GF-D8 (cell line): ENCODE measurements at places on chromosomes 4 and X.

DNA sequence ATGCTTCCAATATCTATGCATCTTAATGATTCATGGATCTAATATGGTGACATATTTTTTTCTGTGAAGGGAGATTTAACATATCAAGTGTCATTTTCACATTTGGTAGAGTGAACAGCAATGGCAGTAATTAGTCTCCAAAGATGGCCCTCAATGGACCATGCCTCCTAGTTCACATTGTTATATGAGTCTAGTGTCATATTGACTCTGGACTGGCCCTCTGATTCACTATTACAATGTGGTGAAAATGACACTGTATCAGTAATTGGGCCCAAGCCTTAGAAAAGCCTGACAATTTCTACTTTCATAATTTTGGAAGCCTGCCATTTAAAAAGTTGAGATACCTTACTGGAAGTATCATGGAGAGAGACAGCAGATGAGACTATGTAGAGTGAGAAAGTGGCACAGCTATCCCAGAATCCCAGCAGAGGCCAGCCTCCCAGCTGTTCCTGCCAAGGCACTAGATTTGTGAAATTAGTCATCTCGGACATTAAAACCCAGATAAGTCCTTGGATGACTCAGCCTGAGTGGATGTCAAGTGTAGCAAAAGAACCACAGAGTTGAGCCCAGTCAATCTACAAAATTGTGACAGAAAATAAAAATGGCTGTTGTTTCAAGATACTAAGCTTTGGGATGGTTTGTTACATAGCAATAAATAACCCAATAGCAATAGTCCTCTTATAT, 68.4 kb downstream of the ARHGEF38 start:
- no peak for DNase-seq

GRCh38 chr4:105551965-105552746, at the start of gene ARHGEF38:
TSS of gene ARHGEF38 (plus strand) at chr4:105552620. CDS start at chr4:105552766, 146 bp downstream.
- no peak for DNase-seq

DNA sequence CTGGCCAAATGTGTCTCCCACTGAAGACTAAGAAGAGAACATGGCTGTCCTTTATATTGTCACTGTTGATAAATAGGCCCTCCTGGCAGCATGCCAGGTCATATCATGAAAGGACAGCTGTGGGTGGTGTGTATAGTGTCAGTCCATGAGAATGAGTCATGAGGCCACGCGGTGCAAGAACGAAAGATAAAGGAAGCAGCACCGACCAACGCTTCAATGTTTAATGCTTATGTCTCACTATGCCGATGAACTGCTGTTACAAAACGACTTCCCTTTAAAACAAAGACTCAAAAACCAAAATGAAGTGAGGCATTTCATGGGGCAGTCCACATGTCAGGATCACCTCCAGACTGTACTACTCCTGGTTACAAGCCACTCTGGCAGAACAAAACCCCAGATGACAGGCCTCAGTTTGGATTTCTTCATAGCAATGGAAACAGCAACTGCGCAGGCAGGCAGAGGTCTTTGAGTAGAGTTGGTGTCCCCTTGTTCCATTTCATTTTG, 5.2 kb upstream of the TCEANC start:
- peak; percentile 46 for DNase-seq

DNA sequence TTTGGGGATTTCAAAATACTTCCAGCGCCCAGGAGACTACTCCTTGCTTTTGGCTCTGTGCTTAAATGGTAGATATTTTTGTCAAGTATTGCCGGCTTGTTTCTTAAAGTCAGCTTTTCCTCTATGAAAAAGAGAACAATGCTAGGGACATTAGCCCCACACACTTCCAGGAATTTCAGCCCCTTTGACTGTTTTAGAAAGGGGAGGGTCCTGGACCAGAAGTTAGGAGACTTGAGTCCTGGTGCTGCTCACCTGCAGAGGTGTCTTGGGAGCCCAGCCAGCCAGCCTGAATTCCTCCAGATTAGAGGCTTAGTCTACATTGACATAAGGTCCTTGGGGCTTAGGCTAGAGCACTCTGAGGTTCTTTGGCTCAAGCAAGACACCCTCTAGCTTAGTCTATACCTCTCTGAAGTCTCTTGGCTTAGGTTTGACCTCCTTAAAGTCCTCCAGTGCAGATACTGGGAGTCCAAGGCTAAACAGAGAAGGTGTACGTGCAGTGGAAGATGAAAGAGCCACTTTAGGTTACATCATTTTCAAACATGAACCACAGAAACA, 1.6 kb upstream of the SETD7 start:
- DNase-seq = no peak

DNA sequence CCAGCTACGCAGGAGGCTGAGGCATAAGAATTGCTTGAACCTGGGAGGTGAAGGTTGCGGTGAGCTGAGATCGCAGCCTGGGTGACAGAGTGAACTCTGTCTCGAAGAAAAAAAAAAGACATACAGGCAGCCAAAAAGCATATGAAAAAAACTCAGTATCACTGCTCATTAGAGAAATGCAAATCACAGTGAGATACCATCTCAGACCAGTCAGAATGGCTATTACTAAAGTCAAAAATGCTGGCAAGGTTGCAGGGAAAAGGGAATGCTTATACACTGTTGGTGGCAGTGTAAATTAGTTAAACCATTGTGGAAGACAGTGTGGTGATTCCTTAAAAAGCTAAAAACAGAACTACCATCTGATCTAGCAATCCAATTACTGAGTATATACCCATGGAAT, 123.1 kb downstream of the CHIC2 start:
- DNase-seq = no peak

DNA sequence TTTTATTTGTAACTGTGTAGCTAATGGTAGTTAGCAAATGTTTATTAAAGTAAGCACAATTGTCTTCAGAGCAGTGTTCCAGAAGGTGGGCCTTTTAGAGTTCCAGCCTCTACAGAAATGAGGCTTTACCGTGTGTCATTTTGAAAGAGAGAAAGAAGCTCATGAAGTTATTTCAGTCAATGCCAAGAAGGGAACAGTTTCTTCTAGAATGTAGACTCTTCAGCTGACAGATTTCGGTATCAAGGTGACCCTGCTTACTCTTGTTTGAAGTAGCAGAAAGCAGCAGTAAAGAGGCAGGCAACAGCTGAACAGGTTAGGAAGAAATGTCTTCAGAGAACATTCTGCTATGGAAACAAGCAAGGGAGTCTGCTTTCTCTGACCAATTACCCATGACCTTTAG, 93.6 kb downstream of the TASL start:
- DNase-seq = no peak

DNA sequence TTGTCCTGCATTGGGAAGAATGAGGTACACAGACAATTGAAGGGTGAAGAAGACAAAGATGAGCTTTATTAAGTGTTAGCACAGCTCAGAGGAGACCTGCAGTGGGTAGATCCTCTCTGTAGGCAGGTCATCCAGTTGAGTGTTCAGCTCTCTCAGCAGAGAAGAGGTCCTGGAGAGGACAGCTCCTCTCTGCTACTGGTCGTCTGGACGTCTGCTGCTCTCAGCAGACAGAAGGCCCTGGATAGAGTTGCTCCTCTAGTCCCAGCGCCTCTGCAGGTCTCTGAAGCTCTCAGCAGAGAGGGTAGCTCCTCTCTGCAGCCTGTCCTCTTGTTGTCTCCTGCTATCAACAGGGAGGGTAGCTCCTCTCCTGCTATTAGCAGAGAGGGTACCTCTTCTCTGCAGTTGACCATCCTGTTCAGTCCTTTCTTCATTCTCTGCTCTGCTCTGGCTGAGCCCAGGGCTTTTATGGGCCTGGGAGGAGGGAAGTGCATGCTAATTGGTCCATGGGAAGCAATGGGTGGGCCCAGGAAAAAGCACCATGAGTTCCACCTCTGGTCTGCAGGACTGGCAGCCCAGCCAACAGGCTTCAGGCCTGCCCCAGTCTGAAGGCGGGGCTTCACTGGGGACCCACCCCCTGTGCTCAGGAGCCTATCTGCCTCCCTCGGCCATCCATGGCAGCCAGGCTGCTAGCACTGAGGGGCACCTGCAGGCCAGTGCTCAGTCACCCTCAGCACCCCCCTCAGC, 54.1 kb upstream of the IBSP start:
- DNase-seq = no peak

DNA sequence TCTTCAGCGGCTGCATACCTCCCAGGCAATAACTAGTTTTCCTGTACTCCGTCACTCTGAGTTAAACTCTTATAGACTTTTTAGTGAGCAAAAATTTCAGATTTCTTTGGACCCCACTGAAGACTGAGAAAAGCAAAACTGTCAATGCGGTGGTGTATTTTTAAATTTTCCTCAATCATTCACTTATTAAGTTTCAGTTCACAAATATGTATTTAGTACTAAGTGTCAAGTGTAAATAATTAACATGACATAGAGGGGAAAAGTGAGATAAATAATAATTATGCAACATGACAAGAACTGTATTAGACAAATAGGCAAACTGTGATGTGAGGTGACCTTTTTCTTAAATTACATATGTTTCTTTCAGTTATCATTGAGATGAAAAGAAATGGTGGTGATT, 124.4 kb downstream of the NAF1 start:
- DNase-seq = no peak

DNA sequence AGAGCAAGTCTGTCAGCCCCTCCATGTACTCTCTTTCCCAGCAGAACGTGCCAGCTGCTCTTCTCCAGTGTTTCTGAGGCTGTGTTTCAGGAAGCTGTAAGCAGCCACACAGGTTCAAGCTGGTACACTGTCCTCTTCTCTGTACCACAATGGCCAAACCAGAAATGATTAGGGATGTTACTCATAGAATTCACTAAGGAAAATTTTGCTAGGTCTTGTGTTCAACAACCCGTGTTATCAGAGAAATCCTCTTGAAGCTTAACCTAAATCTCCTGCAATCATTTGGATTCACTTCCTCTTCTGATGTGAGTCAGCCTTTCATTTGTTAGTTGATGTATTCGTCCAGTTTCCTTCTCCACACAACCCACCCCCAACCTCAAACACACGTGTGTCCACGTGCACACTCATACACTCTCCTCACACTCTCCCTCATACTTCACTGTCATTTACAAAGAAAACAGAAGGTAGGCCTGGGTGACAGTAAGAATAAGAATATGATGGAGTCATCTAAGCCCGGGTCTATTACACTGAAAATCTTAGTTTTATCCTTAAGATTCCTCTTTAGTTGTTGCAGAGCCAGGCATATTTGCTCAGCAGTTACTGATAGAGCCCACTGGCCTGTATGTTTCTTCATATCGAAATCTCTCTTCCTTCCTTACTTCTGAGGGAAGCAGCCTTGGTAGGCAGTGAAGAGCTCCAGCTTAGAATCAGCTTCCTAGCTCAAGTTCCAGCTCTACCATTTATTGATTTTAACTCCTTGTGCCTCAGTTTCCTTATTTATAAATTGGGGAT, 63.4 kb downstream of the DCUN1D4 start:
- peak; percentile 85 for DNase-seq

GRCh38 chrX:78322863-78323262, 4.5 kb downstream of the CYSLTR1 start:
- no peak for DNase-seq

- DNase-seq = no peak
Measured at GRCh38 chrX:136954930-136955329, 74.4 kb upstream of the RBMX start.

DNA sequence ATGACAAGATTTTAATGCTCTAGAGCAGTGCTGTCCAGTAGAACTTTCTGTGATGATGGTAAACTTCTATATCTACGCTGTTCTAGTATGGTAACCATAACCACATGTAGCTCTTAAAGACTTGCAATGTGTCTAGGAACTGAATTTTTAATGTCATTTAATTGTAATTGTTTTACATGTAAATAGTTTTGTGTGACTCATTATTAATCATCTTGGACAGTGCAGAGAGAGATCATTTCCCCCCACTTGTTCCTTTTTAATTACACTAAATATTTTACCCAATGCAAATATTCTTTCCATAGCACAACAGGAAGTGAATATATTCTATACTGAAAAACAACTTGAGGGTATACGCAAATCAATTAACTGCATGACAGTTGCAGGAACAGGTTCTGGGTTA, 5.8 kb downstream of the ATG4A start:
- no peak for DNase-seq

- DNase-seq = no peak
Measured at GRCh38 chr4:23946299-23946698, 56.5 kb upstream of the PPARGC1A start.

DNA sequence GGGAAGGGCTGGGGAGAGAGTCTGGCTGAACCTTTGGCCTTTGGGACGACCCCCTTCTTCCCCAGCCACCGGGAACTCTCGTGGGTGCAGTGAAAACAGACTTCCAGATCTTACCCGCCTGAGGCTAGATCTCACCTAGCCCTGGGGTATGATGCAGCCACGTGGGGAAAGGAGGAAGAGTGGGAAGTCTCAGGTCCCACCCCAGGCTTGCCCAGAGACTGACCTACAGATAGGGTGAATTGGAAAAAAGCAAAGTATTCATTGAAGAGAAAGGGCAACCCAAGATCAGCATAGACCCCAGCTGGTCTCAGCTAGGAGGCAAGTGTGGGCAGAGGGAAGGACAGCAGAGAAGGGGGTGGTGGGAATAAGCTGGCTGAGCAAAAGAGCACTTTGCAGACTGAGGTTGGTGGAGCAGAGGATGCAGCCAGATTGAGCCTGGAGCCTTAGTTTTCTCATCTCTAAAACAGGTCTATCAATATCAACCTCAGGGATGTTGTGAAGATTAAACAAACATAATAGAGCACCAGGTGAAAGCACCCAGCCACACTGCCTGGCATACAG, 4.2 kb upstream of the EFNB1 start:
- no peak for DNase-seq

GRCh38 chr4:42148425-42148824, 4.0 kb downstream of the BEND4 start:
- no peak for DNase-seq
